ENCODE measurements at places on chromosomes 1 and 21.

DNA sequence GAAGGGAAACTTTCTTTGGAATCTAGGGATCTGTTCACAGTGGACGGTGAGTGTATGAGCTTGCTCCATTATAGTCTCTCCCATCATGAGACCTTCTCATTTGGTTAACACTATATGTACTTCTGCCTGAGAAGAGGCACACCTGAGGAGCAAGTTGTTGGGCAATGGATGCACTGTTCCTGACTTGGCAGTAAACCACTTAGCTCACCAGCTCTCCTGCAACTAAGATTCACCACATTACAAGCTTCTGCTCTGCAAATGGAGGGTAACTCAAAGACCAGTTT, 10.2 kb downstream of the MACF1 start:
- no peak for DNase-seq

- peak; percentile 29 for DNase-seq
These were observed 221.4 kb upstream of the PKN2 start for GRCh38 chr1:88462488-88463261.

- no peak for DNase-seq
These were observed 142.7 kb upstream of the UBE2U start for GRCh38 chr1:64060611-64061302.

- DNase-seq: no peak
These were observed 2.3 kb downstream of the SRSF10 start for GRCh38 chr1:23977854-23978191.

GRCh38 chr21:31446226-31446855, 102.3 kb upstream of the TIAM1 start:
- DNase-seq: no peak

DNA sequence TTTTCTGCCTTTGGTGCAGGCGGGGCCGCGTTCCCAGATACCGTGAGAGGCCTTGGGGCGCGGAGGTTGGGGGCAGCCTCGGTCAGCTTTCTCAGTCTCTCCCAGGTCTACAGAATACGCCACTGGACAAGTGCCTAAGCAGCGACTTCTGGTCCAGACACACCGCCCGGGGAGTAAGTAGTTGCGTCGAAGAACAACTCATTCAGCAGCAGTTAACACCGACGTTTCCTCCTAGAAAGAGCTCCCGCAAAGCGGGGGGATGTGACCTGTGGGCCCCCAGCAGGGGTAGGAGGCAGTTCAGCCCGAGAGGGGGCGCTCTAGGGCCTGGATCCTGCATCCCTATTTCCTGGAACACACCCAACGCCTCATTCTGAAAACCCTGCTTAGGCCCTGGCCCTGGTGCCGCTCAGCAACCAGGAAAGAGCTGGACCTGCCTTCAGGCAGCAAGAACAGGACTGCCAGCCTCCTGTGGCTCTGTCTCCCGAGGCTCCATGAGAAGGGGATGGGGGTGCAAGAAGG, 6.5 kb upstream of the BARHL2 start:
- no peak for DNase-seq

GRCh38 chr1:63442141-63442475, 74.7 kb downstream of the ALG6 start:
- DNase-seq: no peak

DNA sequence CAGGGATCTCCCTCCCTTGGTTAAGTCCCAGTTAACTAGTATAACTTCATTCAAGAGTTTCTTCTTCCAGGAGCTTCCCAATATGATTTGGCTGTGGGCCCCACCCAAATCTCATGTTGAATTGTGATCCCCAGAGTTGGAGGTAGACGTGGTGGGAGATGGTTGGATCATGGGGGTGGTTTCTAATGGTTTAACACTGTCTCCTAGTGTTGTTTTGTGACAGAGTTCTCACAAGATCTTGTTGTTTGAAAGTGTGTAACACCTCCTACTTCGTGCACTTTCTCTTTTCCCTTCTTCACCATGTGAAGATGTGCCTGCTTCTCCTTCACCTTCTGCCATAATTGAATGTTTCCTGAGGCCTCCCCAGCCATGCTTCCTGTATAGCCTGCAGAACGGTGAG, 251.8 kb upstream of the FGGY start:
- no peak for DNase-seq

- peak; percentile 74 for DNase-seq
These were observed 174.4 kb upstream of the HMCN1 start for GRCh38 chr1:185559684-185560331.

DNA sequence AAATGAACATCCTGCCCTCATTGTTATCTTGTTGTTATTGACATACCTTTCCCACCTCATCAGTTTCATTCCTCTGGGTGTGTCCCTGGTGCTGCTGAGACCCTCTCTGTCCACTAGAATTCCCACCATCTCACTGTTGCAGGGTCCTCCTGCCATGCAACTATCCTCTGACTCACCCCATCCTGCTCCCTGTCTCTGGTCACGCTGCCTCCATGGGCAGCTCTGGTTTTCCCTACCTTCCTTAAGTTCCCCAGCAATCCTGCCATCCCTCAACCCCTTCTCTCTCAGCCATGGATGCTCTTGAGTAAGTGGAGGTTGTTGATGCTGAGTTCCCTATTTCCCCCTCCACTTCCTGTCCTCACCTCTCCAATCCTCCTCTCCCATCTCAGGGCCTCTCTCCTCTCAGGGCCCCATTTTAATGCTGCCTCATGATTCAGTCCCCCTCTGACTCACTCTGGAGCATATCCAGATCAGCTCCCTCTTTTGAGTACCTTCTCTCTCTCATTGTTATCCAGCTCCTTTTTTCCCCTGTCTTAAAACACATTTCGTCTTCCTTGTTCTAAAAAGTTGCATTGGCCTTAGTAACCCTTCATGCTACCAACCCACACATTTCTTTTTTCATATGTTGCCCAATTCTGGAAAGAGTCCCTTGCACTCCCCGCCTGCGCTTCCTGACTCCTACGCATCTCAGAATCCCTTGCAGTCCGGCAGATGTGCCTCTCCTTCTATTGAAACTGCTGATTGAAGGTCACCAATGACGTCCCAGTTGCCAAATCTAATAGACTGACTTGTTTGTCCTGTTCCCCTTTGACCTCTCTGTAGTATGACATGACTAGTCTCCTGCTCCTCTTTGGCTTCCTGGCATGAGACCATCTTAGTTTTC, 92.0 kb downstream of the CNIH3 start:
- DNase-seq: no peak

DNA sequence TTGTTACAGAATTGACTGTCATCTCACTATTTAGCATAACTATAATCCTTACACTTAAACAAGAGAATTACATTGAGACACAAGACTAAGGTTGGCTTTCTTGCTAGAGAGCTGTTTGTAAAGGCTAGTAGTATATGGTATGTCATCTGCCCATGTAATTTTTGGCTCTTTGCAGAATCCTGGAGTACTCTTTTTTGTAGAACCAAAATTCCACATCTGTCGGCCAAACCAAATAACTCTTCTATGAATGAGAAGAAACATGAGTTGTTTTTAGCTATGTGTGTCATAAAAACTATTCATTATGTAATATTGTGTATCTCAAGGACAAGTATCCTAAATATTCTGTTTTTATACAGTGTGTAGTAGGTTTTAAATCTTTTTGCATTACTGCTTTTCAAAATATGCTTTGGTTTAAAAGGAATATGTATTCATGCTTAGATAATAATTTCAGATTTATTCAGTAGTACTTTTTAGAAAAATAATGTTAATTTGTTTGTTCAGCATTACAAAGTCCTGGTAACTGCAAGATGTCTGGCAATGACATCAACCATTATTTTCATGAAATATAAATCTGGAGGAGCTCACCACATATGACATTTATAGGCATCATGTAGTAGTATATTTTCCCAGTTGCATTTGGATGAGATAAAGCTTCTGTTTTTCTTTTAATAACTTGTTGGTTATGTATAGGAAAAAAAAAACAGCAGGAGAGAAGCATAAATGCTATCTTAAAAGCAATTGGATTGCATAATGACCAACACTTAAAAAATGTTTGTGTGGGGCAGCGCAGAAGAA, 159.8 kb downstream of the HS2ST1 start:
- no peak for DNase-seq

- DNase-seq: no peak
These were observed 995 bp downstream of the COLGALT2 start for GRCh38 chr1:184036517-184036949.

DNA sequence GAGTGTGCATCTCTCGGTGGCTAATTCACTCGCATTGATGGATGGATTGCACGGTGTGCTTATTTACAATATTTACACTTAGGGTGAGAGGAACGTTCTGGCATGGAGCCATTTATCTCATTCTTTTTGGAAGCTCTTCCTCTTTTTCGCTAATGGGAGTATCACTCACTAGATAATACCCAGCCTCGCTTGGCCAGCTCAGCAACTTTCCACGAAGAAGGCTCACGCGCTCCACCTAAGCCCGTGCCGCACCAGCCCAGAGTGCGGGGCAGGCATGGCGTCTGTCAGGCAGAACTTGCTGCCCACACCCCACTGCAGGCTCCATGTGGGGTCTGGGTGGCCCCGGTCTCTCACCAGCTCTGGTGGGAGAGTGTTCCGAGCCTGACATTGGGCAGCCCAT, 484.9 kb downstream of the NPHP4 start:
- DNase-seq: no peak

GRCh38 chr1:70042090-70042731, 163.2 kb downstream of the LRRC40 start:
- no peak for DNase-seq

DNA sequence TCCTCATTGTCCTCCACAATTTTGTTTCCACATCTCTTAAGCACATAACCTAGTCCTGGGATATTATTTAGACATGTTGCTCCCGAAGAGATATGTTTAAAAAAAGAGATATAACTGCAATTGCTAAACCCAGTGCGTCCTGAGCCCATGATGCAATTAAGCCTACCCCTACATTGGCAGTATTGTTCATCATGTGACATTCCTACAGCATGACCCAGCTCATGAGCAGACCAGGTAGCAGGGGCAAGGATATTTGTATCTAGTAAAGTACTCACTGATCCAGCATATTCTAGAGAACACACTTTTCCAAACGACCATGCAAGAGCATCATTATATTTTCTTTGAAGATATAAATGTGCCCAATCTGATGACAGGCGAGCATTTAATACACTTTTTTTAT, 1.2 kb downstream of the ADAM30 start:
- DNase-seq: no peak

- no peak for DNase-seq
These were observed 99.5 kb upstream of the GJB5 start for GRCh38 chr1:34655206-34655874.

GRCh38 chr1:17933971-17934370, 173.6 kb upstream of the IGSF21 start:
- DNase-seq: no peak

DNA sequence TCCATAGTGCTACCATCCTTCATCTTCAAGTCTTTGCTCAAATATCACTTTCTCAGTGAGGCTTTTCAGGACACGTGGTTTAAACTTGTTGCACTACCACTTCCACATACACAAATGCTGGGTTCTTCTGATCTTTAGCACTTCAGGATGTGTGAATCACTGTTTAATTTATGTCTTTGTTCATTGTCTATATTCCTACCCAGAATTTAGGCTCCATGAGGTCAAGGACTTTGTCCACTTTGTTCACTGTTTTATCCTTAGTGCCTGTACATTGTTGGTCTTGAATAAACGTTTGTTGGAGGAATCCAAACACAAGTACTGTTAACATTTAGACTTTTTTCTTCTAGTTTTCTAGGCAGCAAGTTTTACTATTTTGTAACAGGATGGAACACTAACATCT, 42.6 kb upstream of the RALGPS2 start:
- DNase-seq: peak; percentile 77

- no peak for DNase-seq
These were observed 727.7 kb downstream of the USP25 start for GRCh38 chr21:16457498-16457897.

GRCh38 chr1:17869815-17870214, 114.7 kb downstream of the ACTL8 start:
- DNase-seq: no peak

DNA sequence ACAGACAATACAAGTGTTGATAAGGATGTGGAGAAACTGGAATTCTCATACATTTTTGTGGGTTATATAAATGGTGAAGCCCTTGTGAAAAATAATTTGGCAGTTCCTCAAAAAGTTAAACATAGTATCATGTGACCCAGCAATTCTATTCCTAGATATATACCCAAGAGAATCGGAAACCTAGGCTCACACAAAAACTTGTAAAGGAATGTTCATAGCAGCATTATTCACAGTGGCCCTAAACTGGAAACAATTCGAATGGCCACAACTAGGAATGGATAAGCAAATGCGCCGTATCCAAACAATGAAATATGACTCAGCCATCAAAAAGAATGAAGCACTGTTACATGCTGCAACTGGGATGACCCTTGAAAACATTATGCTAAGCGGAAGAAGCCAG, 3.9 kb upstream of the CD247 start:
- DNase-seq: no peak

- DNase-seq: no peak
These were observed 135.3 kb downstream of the GDAP2 start for GRCh38 chr1:117794073-117794472.

- peak; percentile 11 for DNase-seq
These were observed 11.4 kb downstream of the EDEM3 start for GRCh38 chr1:184743062-184743756.

GRCh38 chr21:42703136-42703908, 49.9 kb downstream of the PDE9A start:
- DNase-seq: no peak

- DNase-seq: no peak
These were observed 36.8 kb downstream of the SMYD2 start for GRCh38 chr1:214317734-214318133.

- peak; percentile 31 for DNase-seq
These were observed 326 bp downstream of the BRWD1 start for GRCh38 chr21:39313042-39313570.

- DNase-seq: no peak
These were observed 501 bp upstream of the DNAJC6 start for GRCh38 chr1:65308781-65309303.

DNA sequence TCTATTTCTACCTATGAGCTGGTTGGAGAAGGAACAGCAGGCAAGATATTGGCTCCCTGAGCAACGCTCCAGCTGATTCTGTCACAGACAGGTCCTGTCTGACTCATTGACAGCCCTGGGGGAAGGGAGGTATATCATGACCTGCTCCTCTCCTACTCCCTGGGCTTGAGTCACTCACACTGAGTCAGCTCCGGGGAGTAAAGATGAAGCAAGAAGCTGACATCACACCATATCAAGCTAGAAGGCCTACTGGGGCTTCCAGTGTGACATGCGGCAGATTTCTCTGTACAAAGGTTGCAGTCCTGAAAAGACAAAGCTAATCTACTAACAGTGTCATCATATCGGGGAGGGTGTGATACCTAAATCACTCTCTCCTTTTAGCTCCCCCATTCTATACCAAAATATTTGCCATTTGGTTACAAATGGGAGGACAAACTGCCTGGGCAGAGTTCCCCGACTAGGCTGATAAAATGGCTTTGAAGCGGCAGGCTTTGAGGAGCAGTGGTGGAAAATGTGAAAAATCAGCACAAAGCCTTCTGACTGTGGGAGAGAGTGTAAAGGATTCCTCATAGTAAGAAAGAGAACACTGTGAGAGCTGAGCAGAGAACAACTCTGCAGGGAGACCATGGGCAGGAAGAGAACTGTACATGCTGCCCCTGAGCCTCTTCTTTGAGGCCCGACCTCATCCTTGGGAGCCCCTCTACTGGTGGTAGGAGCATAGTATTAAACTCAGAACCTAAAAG, 15.5 kb downstream of the PI4KB start:
- peak; percentile 66 for DNase-seq

- peak; percentile 29 for DNase-seq
These were observed 180.7 kb downstream of the ZBTB18 start for GRCh38 chr1:244231572-244232315.

All from lung microvascular endothelial cell (primary cell).